Lower leg skin (tissue), 4 donors: ENCODE measurements at places on chromosomes 6 and 20. TPM values are rescaled to one million over a fixed set of nuclear protein-coding genes. Genes with fewer than 3 reads are reported as not detected.

- DNase-seq: no peak
Observed at GRCh38 chr20:16271450-16271849, 301.8 kb downstream of the KIF16B start.

DNA sequence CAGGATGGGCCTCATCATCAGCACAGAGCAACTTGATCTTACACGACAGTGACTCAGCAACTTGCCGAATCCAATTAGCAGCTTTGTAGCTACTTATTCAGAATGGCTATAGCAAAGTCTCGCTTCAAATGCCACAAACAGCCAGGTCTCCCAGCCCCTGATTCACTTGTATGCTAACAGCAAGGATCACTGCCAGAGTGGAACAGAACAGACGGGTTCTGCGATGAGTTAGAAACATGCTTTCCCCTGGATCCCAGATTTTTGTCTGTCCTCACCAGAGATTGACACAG is 254.4 kb downstream of the NRN1 start:
- no peak for DNase-seq

DNA sequence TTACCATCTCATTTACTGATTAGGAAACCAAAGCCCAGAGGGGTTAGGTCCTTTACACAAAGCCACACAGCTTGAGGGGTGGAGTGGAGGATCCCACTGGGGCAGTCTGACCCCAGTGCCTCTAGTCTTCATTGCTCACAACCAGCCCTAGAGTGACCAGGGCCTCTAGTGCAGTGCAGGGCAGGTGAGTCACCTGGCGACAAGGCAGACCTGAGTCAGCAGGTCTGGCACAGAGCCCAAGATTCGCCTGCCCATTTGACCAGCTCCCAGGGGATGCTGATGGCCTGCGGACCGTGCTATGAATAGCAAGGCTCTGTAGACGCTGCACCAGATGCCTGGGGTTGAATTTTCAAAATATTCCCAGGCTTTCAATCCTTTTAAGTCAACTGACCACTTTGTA is 29.9 kb downstream of the CDH26 start:
- DNase-seq: no peak

DNA sequence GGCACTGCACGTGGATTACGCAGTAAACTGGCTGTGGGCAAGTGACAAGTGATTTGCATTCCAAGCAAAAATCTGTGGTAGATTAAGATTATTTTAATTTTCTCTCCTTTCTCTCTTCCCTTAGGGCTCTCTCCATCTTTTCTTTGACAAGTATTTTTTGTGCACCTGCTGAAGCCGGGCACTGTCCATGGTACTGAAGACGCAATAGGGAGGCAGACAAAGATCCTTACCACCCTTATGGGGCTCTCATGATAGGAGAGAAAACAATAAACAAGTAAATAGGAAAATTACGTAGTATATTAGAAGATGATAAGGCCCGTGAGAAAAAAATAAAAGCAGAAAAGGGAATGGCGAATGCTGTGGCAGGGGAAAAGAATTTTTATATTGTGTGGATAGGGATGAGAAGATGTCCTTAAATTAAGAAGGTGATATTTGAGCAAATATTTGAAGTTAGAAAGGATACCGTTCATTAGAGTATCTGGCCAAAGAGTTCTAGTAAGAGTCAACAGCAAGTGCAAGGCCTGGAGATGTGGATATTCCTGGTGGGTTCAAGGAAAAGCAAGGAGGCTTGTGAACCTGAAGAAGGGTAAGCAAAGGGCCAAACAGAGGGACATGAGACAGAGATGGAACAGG is 146.0 kb downstream of the LAMP5 start:
- DNase-seq: no peak

DNA sequence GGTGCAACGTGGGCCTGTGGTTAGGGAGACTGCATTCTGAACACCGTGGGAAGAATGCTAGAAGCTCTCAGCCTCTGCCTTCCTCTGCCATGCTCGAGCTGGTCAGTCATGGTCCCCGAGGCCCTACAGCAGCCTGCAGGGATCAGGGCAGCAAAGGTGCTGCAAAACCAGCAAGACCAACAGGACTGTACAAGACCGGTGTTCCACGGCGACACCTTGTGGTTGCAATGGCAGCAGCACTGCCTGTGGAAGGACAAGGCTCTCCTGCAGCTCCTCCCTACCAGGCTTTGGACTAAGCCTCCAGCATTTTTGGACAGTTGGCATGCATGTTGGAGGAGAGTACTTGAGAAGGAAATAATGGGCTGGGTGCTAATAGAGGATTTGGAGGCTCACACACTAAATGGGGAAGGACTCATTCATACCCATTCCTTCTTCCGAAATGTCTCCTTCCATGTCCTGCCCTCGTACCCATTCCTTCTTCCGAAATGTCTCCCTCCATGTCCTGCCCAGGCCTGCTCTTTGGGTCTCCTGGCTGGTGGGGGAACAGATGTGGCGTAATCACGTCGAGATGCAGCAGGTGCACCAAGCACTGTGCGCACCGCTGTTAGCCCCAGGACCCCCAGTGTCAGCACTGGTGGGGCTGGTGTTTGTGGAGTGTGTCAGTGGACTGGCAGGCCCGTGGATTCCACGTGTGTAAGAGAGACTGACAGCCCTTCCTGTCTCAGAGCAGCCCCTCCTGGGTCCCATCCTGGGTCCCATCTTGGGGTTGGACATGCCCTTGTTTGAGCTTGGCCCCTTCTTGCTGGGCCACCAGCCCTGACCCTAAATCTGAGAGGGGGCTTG is 18.6 kb upstream of the MYT1 start:
- DNase-seq: no peak

DNA sequence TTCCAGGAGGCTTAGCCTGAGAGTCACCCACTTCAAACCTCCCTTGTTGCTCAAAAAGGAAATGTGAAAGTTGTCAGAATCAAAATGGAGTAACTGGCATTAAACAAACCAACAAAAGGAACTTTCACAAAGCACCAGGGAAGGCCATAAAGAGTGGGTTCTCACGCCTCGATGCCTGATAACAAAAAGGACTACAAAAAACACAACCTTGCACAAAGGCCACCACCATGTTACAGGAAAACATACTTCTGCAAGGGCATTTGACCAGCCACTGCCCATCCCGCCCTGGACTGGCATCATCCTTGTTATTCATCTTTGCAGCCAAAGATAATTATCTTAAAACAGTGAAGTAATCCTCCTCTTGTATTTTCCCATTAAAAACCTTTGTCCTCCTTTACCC is 34.8 kb downstream of the RNASET2 start:
- DNase-seq: no peak

- no peak for DNase-seq
Observed at GRCh38 chr6:82818727-82819126, 246.9 kb downstream of the UBE3D start.

DNA sequence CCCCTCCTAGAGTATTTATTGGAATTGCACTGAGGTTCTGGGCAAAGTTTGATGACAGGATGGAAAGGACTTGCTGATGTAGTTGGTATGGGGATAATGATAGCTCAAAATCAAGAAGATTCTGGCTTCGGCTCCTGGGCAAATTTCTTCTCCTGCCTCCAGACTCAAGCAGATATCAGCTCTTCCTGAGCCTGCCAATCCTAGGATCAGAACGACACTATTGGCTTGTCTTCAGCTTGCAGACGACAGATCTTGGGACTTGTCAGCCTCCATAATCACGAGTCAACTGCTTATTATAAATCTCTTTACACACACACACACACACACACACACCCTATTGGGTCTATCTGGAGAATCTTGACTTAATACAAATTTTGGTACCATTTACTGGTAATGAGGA is 131.1 kb downstream of the PREX1 start:
- no peak for DNase-seq

- no peak for DNase-seq
Observed at GRCh38 chr6:93581371-93581770, 162.0 kb upstream of the EPHA7 start.

- DNase-seq: no peak
Observed at GRCh38 chr6:96783307-96783706, 54.0 kb downstream of the GPR63 start.

- no peak for DNase-seq
Observed at GRCh38 chr20:64038224-64038564, 2.2 kb downstream of the C20orf204 start.

- DNase-seq: no peak
Observed at GRCh38 chr6:36492621-36493020, 49.8 kb downstream of the KCTD20 start.

GRCh38 chr6:33694977-33695376 is 16.5 kb downstream of the UQCC2 start:
- no peak for DNase-seq

REM1 gene
- not detected for total RNA-seq

SLC4A11 gene
- total RNA-seq: 26.0 TPM

VARS2 gene
- 13.0 TPM for total RNA-seq
